PC-9 (cell line): ENCODE measurements at places on chromosomes 2 and 18. TPM values are rescaled to one million over a fixed set of nuclear protein-coding genes. Genes with fewer than 3 reads are reported as not detected.

DNA sequence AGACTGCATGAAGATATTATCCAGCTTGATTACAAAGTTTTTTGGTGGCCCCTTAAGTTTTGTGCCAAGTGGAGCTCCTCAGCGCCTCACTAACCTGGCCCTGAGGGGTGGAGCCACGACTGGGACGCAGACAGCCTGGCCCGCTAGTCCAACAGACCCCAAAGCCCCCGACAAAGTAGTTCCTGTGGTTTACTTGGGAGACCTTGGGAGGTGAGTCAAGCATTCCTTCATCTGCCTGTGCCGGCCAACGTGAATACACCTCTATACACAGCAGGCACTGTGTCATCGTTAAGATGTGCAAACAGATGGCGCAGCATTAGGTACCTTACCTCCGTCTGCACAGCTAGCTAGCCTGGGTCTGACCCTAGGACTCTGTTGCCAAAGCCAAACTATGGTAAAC lies 55.0 kb upstream of the LAMA1 start:
- DNase-seq: no peak
- no peaks in the 10 kb centered on the region for H3K4me1 ChIP-seq
- no peak overlapping the region for H3K4me3 ChIP-seq
- no peak overlapping the region for H3K27ac ChIP-seq
- peaks cover 94% of the 10 kb centered on the region for H3K27me3 ChIP-seq
- H3K36me3 ChIP-seq: no peaks in the 10 kb centered on the region

GRCh38 chr18:32775628-32776027 lies 2.8 kb upstream of the KLHL14 start:
- H3K4me3 ChIP-seq: no peak overlapping the region
- no peaks in the 10 kb centered on the region for H3K4me1 ChIP-seq
- no peaks in the 10 kb centered on the region for H3K36me3 ChIP-seq
- no peak for DNase-seq
- no peaks in the 10 kb centered on the region for H3K27me3 ChIP-seq
- H3K27ac ChIP-seq: no peak overlapping the region

The ABCG8 gene
- total RNA-seq: not detected in 2 replicates

The PCARE gene
- not detected in 2 replicates for total RNA-seq

DNA sequence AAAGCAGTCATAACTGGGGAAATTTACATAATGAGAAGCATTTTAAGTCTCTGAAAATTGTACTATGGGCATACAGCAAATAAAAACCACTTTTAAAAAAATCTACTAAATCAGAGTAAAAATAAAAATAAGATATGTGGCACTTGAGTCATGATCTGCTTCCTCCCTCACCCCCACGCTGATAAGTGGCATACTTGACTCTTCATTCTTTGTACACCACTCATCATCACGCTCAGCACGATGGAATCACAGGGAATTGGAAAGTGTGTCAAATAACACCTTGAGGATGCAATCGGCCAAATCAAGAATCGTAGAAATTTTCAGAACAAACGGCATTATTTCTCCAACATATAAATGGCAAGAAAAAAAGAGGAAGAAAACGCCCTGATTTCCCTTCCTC lies 41.1 kb upstream of the REG3G start:
- no peaks in the 10 kb centered on the region for H3K36me3 ChIP-seq
- no peak overlapping the region for H3K27ac ChIP-seq
- DNase-seq: no peak
- H3K4me1 ChIP-seq: no peaks in the 10 kb centered on the region
- no peaks in the 10 kb centered on the region for H3K27me3 ChIP-seq

GRCh38 chr2:206981739-206982340 lies 42.5 kb downstream of the CPO start:
- H3K27ac ChIP-seq: no peak overlapping the region
- no peak overlapping the region for H3K4me3 ChIP-seq
- peaks cover 32% of the 10 kb centered on the region for H3K4me1 ChIP-seq
- DNase-seq: no peak
- no peaks in the 10 kb centered on the region for H3K36me3 ChIP-seq
- H3K27me3 ChIP-seq: no peaks in the 10 kb centered on the region

DNA sequence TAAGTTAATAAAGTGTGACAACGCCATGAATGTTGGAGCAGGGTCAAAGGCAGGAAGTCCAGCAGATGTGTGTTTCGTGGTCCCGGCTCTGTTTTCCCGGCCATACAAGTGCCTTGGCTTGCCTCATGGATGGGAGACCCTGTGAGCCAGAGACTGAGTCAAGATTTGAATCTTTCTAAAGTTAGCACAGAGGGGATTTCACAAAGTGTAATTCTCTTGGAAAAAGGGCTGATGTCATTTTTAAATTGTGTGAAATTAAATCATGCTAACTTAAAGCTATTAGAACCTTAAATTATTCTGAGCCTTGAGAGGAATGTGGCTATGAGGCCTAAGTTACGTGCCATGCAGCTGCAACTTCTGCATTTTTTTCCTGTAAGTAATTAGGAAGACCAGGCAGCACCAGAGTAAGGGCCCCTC lies 38.3 kb upstream of the RALBP1 start:
- no peak overlapping the region for H3K27ac ChIP-seq
- H3K36me3 ChIP-seq: no peaks in the 10 kb centered on the region
- no peak overlapping the region for H3K4me3 ChIP-seq
- H3K27me3 ChIP-seq: no peaks in the 10 kb centered on the region
- no peaks in the 10 kb centered on the region for H3K4me1 ChIP-seq

The UGT1A8 gene
- total RNA-seq: 0.17 and 0.20 TPM in 2 replicates

- H3K27ac ChIP-seq: no peak overlapping the region
- H3K27me3 ChIP-seq: no peaks in the 10 kb centered on the region
Measured at GRCh38 chr2:98036349-98037000, 40.7 kb upstream of the TMEM131 start.

GRCh38 chr2:236584521-236585384 lies 15.1 kb downstream of the ACKR3 start:
- no peak overlapping the region for H3K27ac ChIP-seq
- DNase-seq: no peak
- no peaks in the 10 kb centered on the region for H3K36me3 ChIP-seq
- H3K4me3 ChIP-seq: no peak overlapping the region
- peaks cover 59% of the 10 kb centered on the region for H3K27me3 ChIP-seq

The FEV gene
- total RNA-seq: not detected in 2 replicates
